ENCODE measurements at places on chromosomes 5 and 9.

GRCh38 chr5:96808541-96808828, 740 bp upstream of the ERAP1 start:
- no peak for DNase-seq

- DNase-seq = no peak
These were observed 246.5 kb upstream of the ATP10B start for GRCh38 chr5:161098516-161098915.

DNA sequence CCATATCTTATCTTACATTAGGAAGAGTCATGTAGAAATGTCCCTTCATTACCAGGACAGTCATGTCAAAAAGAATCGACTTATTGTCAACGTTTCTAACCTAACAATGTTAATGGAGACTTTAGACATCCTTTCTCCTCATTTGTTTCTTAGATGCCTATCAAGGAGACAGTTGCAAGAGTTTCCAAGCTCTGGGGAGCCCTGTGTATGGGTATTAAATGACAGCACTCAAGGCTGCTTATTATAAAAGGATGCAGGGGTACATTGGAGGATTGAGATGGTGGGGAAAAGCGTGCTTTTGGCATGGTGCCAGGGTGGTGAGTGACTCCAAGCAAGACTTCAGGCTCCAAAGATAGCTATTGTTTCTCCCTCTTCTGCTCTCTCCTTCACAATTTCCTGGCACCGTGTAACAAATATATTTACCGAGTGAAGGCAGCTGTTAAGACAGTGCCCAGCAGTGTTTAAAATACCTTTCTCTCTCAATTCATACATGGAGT, 461.3 kb upstream of the CLINT1 start:
- DNase-seq = no peak

DNA sequence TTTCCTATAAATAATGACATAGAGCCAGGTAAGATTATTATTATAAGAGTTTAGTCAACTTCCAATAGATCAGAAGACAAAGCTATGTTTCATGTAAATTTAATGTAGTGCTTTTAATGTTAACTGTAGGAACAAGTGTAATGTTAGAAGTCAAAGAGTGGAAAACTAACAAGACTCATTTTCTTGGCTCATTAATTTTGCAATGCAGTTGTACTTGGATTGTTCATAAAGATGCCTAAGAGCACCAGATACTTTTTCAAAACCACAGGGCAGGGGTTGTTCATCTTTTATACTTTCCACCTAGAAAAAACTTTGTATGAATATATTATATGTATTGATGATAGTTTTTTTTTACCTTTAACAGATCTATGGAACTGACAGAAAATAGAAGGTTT, 1705.3 kb upstream of the CDH9 start:
- DNase-seq = no peak

DNA sequence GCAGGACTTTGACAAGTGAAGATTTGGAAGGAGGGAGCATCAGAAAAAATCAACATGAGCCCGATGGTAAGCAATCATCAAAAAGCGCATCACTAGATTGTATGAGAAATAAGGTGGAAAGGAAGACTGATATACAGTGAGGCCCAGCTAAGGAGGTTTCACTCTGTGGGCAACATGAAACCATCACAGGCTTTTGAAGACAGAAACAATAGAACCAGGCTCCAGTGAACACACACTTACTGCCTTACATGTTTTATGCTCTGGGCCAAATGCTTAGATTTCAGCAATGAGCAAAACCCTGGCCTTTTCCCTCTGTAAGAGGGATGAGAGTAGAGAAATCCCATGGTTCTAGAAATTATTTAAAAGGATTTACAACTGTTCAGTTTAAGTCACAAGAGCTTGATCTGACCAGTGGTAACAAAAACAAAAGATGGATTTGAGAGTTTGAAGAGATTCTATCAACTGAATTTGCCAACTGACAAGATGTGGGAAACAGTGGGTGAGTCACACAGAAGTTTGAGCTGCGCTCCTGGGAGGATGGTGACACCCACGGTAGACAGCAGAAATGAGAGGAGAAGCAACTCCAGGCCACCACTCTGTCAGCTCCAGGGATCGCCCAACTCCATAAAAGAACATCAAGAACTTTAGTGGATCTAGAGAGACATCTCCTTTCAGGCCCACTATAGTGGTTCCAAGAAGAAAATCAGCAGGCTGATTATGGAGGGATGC, 261.8 kb downstream of the MCTP1 start:
- DNase-seq = no peak

- DNase-seq = peak; percentile 57
These were observed 8.5 kb upstream of the ACSL6 start for GRCh38 chr5:132019857-132020555.

GRCh38 chr5:13378091-13378490, 566.4 kb downstream of the DNAH5 start:
- DNase-seq = no peak

DNA sequence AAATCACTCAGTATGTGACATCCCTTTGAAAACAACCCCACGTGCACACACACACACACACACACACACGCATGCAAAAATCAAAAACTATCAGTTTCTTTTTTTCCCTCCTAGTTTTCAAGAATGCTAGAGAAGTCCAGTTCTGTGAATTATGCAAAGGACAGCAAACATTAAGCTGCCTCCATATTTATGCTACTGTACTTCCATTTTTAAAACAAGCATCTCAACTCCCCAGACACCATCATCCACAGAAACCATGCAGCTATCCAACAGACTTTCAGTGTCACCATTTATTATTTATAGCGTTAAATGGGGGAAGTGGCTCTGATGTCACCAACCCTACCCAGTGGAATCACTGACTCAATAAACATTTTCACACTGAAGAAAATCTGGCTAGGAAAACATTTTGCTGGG, 1.6 kb downstream of the FBXW11 start:
- peak; percentile 8 for DNase-seq

DNA sequence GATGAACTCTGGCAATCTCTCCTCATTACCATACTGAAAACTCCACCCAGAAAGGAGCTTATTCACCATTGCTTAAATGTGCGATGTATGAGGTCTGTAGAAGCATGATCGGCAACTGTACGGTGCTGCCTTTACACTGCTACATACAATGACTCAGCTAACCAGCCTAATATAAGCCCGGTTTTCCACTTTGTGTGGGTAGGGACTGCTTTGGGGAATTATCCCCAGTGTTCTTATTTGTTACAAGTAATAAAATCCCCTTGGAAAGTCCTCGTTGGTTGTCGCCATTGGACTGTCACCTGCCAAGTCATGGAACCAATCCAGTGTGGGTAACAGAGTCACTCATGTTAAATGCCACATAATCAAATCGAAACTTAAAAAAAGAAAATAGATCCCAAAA, 23.5 kb upstream of the TENT2 start:
- no peak for DNase-seq

- DNase-seq = peak; percentile 74
These were observed 55.8 kb downstream of the SLC22A5 start for GRCh38 chr5:132425009-132425937.

GRCh38 chr9:95031711-95032461, 285.6 kb downstream of the FANCC start:
- no peak for DNase-seq

GRCh38 chr9:137731947-137732813, 113.4 kb downstream of the EHMT1 start:
- DNase-seq = no peak

DNA sequence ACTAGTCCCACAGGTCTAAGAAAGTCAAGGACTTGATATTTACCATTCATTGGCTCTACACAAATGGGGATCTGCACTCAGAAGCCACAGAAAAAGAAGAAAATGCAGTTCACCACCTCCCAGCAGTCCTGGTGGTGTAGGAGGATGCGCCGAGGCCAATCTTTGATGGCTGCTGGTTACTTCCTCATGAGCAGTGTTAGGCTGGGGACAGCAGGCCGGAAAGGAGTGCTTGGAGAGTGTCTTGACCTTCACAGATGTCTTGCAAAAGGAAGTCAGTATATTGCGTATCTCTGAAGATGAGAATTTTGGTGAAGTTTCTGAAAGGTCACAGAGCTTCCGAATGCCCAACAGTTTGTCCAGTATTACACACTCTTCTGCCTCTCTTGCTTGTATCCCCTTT, 597.0 kb downstream of the EBF1 start:
- no peak for DNase-seq

- DNase-seq = no peak
These were observed 256.7 kb upstream of the CD180 start for GRCh38 chr5:67453111-67453905.

GRCh38 chr9:125523681-125524080, 183.3 kb downstream of the MAPKAP1 start:
- no peak for DNase-seq

GRCh38 chr5:63700241-63700640, 262.0 kb downstream of the HTR1A start:
- no peak for DNase-seq

DNA sequence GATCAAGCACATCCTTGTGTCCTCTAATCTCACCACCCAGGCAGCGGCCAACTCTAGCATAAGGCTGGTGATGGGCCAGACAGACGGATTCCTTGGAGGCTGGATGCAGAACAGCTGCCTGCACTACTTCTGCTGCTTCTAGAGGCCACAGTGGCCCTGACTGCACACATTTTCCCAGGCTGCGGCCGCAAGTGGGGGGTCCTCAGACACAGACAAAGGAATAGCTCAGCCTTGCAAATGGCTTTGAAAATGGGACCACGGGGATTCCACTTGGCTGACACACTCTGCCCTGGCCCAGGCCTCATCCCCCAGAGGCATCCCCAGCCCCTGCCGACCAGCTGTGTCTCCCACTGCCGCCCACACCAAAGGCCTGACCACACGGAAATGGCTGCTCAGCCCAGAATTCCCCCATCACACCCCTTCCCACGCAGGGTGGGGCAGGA, 540.8 kb downstream of the BNC2 start:
- no peak for DNase-seq

GRCh38 chr5:54695198-54695966, 177.8 kb downstream of the SNX18 start:
- DNase-seq = no peak

DNA sequence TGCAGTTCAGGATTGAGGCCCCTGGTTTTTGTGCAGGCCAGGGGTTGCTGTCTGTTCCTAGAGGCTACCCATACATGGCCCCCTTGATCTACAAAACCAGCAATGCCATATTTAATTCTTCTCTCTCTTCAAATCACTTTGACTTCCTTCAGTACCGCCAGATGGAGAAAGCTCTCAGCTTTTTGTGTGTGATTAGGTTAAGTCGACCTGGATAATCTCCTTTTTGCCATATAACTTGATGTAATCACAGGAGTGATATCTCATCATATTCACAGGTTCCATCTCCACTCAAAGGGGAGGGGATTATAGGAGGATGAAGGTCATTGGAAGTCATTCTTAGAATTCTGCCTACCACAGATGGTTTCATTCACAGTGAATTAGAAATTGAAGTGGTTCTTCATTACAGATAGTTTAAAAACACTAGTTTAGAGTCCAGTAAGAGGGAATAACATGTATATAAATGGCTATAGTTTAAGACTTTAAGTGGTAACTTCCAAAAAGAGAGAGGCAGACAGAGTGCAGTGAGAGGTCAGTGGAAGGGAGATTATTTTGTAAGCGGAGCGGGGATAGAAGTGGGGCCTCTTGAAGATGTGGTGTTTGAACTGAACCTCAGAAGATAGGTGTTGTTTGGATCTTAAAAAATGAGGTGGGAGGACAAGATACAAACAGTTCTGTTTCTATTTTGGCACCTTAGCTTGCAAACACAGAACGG, 85.9 kb downstream of the GALNT10 start:
- no peak for DNase-seq

- no peak for DNase-seq
These were observed 122.5 kb upstream of the TMEM161B start for GRCh38 chr5:88391116-88391515.

DNA sequence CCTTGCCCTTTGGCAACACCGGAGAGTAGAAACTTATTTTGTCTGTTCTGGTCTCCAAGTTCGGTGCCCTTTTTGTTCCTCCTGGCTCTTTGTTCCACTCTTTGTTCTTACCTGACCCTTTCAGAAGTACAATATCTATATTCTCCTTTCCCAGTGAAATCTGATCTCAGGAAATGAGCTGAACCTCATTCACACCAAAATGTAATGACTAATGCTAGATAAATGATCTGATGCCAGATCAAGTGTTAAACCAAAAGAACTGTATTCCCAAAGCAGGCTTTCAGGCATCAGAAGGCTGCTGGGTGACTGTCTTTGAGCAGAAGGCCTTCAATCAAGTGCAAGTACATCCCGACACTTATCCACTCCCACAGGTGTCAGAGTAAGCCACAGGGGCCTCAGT, 156.4 kb downstream of the SPOCK1 start:
- DNase-seq = no peak

DNA sequence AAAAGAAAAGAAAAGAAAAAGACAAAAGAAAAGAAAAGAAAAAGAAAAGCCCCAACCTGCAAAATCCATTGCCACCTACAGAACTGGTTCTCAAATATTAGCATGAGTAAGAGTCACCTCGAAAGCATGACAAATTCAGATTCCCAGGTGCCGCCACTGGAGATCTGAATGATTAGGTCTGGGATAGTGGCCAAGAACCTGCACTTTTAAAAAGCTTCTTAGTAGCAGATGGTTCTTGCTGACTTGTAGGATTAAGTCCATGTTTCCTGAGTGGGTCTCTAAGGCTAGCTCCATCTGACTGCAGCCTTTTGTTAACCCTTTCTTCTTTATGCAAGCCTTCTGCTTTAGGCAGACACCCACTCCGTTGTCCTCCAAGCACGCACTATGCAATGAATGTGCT, 178.5 kb upstream of the CDH18 start:
- DNase-seq = no peak

DNA sequence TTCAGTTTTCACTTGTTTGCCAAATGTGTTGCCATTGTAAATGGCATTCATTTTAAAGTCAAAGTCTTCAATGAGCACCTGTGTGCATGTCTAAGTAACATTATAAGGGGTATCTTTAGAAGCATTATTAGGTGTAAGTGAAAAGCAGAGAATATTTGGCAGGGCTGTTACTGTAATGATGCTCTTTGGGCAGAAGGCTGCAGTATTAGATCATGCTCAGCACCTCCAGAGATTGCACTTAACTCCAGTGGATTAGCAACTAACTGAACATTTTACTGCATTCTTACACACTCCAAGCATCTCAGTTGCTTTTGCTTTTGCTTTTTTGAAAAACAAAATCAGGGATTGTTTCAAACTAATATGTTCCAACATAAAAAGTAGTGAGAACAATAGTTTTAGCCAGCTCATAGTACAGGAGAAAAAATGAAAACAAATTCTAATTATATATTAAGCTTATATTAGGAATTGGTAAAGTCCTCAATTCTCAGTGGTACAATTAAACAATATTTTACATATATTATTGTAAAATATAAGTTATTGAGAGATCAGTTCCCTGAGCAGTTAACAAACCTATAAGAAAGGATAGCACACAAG, 1740.9 kb upstream of the CDH9 start:
- no peak for DNase-seq

DNA sequence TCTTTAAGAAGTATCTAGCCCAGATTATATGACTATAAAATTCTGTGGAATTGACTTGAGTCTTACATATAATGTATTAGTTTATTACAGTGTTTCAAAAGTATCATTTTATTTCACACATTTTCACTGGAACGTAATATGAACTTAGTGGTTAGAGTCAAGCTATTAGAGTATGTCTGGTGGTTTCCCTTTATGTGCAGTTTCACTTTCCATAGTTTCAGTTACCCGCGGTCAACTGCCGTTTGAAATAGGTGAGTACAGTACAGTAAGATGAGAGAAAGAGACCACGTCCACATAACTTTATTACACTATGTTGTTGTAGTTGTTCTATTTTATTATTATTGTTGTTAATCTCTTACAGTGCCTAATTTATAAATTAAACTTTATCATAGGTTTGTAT, 50.5 kb downstream of the COMMD10 start:
- DNase-seq = peak; percentile 16

GRCh38 chr5:131209506-131210150, 38.9 kb downstream of the LYRM7 start:
- DNase-seq = peak; percentile 31

Data from activated CD4-positive, alpha-beta T cell treated with anti-CD3 and anti-CD28 coated beads, Interleukin-2, amount 50 U/mL, for 4 hours (primary cell).